Left ventricle myocardium inferior (tissue), 1 donor: ENCODE measurements at places on chromosomes 11 and 22. TPM values are rescaled to one million over a fixed set of nuclear protein-coding genes. Genes with fewer than 3 reads are reported as not detected.
A peak's percentile ranks its signal among the peaks of the same experiment; 100 is the strongest.

DNA sequence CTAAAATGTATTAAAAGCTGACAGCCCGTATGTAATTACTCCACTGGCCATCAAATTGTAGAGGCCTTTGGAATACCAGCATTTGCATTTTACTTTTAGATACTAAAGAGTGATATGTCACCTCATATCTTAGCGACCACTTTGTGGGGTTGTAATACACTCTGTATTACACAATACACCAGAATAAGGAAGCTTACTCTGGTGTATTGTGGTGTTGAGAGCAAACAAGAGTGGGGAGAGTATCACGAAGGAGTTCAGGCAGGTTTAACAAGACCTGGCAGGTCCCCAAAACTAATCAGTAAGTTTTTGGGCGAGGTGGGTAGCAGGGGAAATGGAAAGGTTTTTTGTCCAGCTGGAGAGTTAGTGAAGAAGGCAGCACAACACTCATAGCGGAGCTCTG, 3.2 kb downstream of the NUP50 start:
- H3K4me1 ChIP-seq = peaks cover 54% of the 10 kb centered on the region
- H3K27me3 ChIP-seq = no peaks in the 10 kb centered on the region
- peaks cover 48% of the 10 kb centered on the region for H3K36me3 ChIP-seq
- no peak overlapping the region for H3K4me3 ChIP-seq

DNA sequence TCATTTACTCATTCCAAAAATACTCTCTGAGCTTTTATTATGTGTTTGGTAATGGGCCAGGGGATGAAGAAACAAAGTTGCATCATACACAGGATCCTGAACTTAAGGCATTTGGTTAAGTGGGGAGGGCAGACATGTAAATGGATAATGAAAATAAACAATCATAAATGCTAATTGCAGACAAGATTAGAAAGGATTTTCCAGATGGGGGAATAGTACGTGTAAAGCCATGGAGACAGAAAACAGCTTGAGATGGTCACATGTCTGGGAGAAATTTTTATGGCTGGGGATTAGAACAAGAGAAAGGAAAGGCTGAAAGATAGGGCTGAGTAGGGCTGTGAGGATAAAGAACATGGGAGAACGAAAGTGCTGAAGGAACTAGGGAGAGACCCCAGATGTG, 534.3 kb upstream of the LARGE1 start:
- DNase-seq = no peak
- H3K4me3 ChIP-seq = no peak overlapping the region
- H3K27ac ChIP-seq = no peak overlapping the region
- H3K27me3 ChIP-seq = peaks cover 57% of the 10 kb centered on the region
- no peaks in the 10 kb centered on the region for H3K4me1 ChIP-seq

GRCh38 chr22:46801331-46801811, 38.9 kb downstream of the TBC1D22A start:
- H3K4me1 ChIP-seq = peaks cover 26% of the 10 kb centered on the region
- no peak for DNase-seq

GRCh38 chr11:44861849-44862557, 88.7 kb downstream of the TP53I11 start:
- no peak overlapping the region for H3K4me3 ChIP-seq
- H3K27ac ChIP-seq = peak overlapping the region; percentile 84
- peaks cover 75% of the 10 kb centered on the region for H3K4me1 ChIP-seq
- peak; percentile 44 for DNase-seq

Gene CD59
- total RNA-seq = 789 TPM

- no peak for DNase-seq
- H3K27me3 ChIP-seq = no peaks in the 10 kb centered on the region
- H3K4me1 ChIP-seq = peaks cover 11% of the 10 kb centered on the region
- H3K27ac ChIP-seq = no peak overlapping the region
- H3K36me3 ChIP-seq = peaks cover 5% of the 10 kb centered on the region
Measured at GRCh38 chr11:125481531-125481930, 14.5 kb downstream of the FEZ1 start.

Gene CADM1
- 51.1 TPM for total RNA-seq

Gene APOBEC3B
- total RNA-seq = 0.52 TPM

Gene CCDC87
- total RNA-seq = 0.41 TPM

Gene TCN2
- total RNA-seq = 14.1 TPM

- H3K27ac ChIP-seq = no peak overlapping the region
- no peak overlapping the region for H3K4me3 ChIP-seq
- peaks cover 28% of the 10 kb centered on the region for H3K4me1 ChIP-seq
- H3K36me3 ChIP-seq = peaks cover 3% of the 10 kb centered on the region
Measured at GRCh38 chr11:6387811-6388599, 2.3 kb upstream of the SMPD1 start.

- H3K4me1 ChIP-seq = peaks cover 28% of the 10 kb centered on the region
- no peaks in the 10 kb centered on the region for H3K27me3 ChIP-seq
- no peak for DNase-seq
- H3K27ac ChIP-seq = peak overlapping the region; percentile 83
- no peaks in the 10 kb centered on the region for H3K36me3 ChIP-seq
Measured at GRCh38 chr11:65366340-65366773, 11.8 kb downstream of the TIGD3 start.

GRCh38 chr11:112925516-112926310, 35.5 kb upstream of the NCAM1 start:
- H3K36me3 ChIP-seq = no peaks in the 10 kb centered on the region
- H3K27ac ChIP-seq = no peak overlapping the region
- H3K4me1 ChIP-seq = peaks cover 8% of the 10 kb centered on the region
- no peak for DNase-seq
- no peaks in the 10 kb centered on the region for H3K27me3 ChIP-seq

GRCh38 chr11:5240056-5240455, 5.8 kb upstream of the HBD start:
- no peak overlapping the region for H3K27ac ChIP-seq
- H3K36me3 ChIP-seq = no peaks in the 10 kb centered on the region
- H3K4me1 ChIP-seq = no peaks in the 10 kb centered on the region
- no peak for DNase-seq
